Fibroblast of upper back skin (primary cell): ENCODE measurements at places on chromosomes 6 and 20.

GRCh38 chr6:116139917-116140316, 14.0 kb upstream of the COL10A1 start:
- DNase-seq, result no peak

DNA sequence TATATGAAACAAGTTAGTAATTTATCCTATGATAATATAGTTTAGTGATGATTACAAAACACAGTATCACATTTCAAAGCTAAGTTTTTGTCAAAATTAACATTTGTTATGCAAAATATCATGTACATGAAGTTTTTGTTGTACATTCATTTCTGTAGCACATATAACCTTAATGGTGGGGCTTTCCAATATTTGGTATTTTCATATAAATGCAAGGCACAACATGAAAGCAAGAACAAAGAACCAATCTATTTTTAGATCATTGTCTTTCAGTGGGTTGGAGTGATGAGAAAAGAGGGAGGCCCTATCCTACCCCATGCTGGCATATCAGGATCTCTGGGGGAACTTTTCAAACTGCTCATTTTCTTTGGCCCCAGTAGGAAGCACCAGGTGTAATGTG, 53.4 kb downstream of the FAM83B start:
- DNase-seq, result no peak

DNA sequence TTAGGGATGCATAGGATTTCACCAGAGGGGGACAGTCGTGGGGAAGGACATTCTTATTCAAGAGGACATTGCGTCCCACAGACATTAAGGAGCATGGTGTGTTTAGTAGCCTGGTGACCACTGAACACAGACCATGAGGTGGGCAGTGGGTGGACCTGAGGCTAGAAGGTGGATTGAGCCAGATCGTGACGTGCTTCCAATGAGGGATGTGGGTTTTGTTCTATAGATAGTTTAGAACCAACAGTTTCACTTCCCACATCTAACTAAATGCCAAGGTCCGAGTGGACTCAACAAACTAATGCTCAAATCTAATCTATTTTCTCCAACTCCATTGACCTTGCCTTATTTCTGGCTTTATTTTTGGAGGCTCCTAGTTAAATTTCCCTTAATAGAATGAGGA, 58.5 kb downstream of the OGFRL1 start:
- DNase-seq, result no peak

DNA sequence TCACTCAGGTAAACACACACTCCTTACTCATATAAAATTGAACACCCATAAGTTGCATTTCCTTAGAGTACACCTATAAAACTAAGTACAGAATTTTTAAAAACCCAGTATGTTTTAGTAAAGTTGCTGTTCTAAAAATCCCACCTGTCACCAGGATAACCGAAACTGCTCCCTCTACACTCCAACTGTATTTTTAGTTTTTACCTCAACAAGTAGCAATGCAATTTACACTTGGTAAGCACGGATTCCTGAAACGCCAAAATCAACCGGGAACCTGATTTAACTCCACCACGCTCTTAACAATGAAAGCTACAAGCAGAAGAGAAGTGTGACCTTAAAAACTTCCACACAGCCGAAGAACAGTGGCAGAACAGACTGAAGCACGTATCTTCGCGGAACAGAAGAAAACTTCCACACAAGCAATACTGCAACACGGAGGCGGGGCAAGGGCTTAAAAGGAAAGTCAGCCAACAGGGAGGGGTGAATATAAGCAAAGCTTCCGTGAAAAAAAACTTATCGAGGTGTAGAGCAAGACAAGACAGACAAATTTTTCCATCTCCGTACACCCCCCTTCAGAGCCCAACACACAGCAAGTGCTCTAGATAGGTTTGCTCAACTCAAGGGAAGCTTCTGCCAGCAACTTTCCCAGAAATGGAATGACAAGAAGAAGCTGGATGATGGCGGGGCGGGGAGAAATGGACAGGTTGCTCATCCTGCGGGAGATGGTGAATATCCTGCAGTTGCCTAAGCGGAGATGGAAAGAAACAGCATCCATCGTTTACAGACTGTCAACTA, 1.4 kb downstream of the STAU1 start:
- peak; percentile 29 for DNase-seq

DNA sequence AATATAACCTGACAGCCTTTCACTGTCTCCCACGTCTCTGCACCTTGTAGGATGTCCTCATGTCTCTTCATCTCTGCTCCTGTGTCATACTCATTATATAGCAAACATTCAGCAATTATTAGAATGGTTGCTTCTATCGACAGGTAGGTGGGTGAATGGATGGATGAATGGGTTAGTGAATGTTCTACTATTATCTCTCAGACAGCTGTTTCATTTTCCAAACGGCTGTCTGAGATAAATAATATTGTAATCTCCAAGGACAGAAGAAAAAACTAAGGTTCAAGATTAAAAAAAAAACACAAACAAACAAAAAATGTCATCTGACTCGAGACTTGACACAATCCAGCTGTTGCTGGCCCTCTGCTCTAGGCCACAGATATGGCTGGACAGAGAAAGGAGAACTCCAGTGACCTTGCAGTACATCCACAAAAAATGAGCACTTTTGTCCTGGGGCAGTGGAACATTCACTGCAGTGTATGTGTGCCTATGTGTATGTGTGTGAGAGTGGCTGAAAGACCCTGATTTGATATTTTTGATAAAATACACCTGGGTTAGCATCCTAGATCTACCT, 2.1 kb downstream of the HNF4A start:
- no peak for DNase-seq

DNA sequence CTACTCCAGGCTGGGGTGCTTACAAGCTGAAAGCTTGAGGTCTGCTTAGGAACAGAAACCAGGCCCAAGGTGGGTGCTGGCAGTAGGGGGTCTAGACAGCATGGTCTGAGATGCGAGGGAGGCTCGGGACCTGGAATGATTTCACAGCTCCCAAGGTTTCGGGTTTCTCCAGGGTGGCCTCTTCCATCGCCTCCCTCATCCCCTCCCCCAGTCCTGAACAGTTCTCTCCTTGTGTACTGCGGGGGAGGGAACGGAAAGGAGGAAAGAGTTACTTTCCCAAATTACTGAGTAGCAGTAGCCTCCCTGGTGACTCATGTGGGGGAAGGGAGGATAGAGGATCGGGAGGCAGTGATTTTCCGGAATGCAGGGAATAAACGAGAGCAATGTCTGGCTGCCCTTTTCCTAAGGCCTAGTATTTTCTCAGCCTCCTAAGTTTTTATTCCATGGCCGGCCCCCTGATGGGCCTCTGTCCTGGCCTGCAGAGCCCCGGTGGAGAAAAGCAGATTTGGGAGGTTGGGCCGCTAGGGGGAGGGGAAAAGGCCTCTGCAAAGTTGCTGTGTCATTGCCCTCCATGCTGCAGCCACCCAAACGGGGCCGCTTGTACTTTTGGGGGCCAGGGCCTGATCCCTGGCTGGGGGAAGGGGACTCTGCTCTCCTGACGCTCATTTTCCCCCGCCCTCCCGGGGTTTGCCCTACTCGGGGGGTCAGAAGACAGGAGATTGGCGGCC, 1.5 kb downstream of the BRD2 start:
- DNase-seq, result peak; percentile 100

DNA sequence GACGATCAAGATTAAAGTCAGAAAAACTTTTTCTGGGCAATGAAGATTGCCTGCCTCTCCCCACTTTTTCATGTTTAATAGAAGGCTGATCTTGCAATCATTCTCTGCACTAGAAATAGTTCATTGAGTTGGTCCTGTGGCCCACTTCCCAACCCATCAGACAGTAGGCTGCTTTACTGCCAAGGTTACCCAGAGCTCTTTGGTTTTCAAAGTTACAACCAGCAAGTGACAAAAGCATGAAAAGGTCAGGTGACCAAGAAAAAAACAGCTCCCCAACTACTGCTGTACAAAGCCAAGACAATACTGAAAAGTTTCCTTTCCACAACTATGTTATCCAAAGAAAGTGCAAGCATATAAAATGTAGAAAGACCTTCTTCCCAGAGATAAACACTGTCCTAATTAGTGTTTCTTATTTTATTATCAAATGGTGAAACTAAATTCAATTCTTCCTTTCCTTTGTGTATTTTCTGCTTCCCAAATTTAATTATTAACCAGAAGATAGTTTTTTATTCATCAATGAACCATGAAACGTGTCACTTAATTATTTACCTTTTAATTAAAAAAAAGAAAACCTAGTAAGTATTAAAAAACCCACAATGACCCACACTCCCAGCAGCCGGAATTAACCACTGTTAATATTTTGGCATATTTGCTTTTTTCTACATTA, 16.6 kb downstream of the DNAAF9 start:
- DNase-seq, result no peak

DNA sequence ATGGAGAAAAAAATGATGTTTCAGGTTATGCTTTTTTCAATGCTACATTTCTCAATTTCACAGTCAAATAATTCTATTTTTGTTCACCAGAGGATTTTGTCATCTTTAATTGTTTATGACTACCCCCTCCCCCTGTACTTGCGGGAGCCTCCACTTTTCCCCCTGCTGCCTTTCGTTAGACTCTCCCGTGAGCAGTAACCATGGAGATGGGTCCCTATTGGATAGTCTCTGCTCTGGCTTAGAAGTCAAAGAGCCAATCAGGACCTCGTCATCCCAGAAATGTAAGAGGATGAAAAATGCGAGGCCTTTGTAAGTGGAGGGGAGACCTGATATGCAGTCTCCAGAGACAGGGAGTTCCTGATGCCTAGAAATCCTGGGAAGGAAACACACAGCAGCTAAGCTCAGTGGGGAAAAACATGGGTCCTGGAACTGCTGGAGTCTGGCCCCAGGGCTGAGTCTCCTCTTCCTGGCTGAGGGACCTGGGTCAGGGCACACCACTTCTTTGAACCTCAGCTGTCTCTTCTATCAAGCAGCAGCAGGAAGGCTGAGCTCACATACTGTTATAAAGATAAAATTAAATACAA, 298.7 kb downstream of the TSHZ2 start:
- DNase-seq, result peak; percentile 1

DNA sequence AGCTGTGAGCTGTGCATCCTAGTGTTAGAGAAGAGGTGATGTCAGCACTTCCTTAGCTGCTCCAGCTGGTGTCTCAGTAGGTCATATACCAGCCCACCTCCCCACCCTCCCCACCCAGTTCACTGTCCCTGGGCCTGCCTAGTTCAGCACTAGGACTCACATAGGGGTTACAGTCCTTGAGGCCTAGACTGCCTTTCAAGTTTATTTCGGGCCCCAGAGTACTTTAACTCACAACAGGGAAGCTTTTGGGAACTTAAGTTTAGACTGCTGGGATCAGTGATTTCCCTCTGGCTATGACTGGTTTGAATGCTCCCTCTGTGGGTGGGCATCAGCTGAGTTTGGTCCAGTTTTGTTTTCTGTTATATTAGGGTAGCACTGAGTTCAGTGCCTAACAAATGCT, 139.2 kb upstream of the MMS22L start:
- DNase-seq, result no peak
